G401 (cell line): ENCODE measurements at places on chromosomes 2 and 18. TPM values are rescaled to one million over a fixed set of nuclear protein-coding genes. Genes with fewer than 3 reads are reported as not detected.

Gene TDRD15
- total RNA-seq = not detected in 2 replicates

Gene DYSF
- total RNA-seq = 0.18 and 3.8 TPM in 2 replicates

Gene REEP1
- total RNA-seq = 1.1 and 4.2 TPM in 2 replicates

Gene LYPD1
- not detected in 2 replicates for total RNA-seq

Gene RBKS
- 1.1 and 1.3 TPM in 2 replicates for total RNA-seq

Gene EPHA4
- total RNA-seq = not detected in 2 replicates
